ENCODE measurements at places on chromosomes 3 and 15.

DNA sequence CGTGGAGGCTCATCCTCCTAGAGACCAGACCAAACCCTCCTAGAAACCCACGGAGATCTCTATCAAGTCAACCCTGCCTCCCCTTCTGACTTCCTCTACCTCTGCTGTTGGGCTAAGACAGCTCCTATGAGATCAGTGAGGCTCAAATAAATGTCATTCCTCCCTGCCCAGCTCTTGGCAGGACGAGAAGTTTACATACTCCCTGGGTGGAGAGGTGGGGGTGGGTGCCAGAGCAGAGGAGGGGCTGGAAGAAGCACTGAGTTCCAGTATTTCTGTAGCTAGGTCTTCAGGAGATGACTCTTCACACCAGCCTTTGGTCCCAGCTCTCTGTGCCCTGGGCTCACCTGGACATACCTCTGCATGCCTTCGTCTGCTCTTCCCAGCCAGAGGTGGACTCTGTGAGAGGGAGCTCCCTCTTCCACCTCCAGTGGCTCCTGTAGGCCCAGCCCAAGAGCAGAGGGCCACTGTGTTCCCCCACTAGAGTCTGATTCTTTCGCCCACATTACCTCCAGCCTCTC is 42.4 kb upstream of the TLE3 start:
- DNase-seq = no peak

GRCh38 chr15:58165661-58166060 is 27.5 kb downstream of the AQP9 start:
- no peak for DNase-seq

GRCh38 chr3:10344147-10344943 is 23.4 kb upstream of the SEC13 start:
- DNase-seq = peak; percentile 31

- no peak for DNase-seq
Measured at GRCh38 chr3:191283400-191283799, 45.8 kb upstream of the CCDC50 start.

- no peak for DNase-seq
Measured at GRCh38 chr3:151426341-151426657, 34.6 kb downstream of the IGSF10 start.

GRCh38 chr3:106281221-106281620 is 412.4 kb upstream of the CBLB start:
- DNase-seq = no peak

DNA sequence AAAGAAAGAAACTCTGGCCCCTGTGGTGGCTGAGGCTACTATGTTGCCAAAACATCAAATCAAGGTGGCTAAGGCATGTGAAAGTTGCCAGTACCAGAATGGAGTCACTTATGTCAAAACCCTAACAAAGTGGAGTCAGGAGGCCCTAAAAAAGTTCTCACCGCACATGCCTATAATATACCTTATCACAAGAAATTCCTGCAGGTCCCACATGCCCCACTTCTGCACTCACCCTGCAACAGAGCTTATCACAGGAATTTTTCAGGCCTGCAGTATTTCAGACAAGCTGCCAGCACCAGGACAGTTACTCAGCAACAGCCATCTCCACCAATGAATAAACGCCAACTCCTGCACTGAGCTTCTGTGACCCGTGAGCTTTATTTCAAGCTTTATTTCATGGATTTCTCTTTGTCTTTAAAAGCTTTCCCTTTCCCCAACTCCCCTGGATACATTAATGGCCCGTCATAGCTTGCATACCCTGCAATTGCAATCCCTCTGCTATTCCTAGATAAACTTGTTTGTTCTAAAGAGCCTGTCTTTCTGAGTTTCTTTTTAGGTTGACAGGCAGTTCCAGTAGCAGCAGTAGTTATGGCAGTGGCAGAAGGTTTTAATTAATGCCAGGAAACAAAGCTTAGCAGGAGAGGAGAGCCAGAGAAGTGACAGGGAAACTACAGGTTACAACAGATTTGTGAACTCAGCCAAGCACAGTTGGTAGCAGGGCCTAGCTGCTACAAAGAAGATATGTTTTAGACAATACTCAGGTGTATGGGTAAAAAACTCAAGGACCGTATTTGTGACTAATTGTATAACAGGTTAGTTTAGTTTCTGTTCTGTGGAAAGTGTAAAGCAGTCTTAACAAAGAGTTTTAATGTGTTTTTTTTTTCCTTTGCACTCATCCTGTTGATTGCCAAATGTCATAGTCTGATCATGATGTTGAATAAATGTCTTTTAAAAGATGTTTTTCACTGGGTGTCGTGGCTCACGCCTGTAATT is 15.9 kb upstream of the TMEM42 start:
- no peak for DNase-seq

- DNase-seq = no peak
Measured at GRCh38 chr3:52845157-52845556, 10.3 kb upstream of the MUSTN1 start.

- no peak for DNase-seq
Measured at GRCh38 chr15:39926526-39926925, 6.5 kb upstream of the GPR176 start.

GRCh38 chr3:160842021-160843005 is 86.3 kb downstream of the PPM1L start:
- no peak for DNase-seq

GRCh38 chr15:20106026-20106425 is 435.6 kb downstream of the GOLGA6L6 start:
- no peak for DNase-seq

DNA sequence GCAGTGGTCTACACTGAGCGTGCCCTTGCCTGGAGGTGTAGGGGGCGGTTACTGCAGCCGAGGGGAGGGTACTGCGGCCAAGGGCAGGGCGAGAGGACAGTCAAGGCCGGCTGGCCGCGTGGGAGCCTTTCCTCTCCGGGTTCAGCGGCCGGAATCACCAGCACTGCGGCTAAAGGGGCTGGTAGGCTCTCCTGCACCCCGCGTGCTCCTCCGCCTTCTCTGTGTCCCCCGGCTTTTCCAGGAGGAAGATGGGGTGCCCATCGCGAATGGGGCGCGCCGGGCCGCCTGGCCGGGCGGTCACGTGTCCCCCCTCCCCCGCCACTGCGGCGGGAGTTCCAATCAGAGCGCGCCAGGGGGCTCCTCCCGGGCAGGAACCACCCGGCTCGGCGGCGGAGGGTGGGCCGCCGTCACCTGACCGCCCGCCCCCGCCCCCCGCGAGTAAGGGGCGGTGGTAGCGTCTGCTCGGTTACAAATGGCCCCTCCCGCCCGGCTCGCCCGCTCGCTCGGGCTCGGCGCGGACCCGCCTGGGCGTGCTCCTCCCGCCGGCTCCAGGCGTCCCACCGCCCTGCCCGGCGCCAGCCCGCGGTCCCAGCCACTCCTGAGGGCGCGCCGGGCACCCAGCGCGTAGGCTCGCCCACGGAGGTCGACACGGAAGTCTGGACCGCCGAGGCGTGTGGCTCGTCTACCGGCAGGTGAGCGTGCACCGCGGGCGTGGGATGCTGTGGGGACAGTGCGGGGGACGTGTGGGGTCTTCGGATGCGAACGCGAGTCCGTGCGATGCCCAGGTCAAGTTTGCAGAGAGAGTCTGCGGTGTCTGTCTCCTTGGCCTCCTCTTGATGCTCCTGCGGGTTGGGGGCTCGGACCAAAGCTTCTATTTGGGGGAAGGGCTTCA is 242.6 kb upstream of the TOPAZ1 start:
- no peak for DNase-seq

DNA sequence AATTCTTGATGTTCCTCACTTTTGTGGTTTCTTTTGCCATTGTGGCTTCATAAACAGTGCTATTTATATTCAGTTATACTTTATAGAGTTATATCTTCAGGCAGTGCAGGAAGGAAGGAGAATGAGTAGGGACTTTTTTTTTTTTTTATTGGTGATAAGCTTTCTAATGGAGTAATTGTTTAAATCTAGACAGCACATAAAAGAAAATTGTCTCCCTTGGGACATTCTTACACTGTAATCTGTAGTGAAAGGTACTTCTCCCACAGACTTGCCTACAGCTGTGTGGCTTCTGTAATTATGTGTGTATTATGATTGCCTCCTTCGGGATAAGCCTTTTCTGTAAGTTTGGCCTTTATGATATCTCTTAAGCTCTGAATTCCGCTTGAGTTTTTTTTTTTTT is 41.6 kb downstream of the WDR76 start:
- DNase-seq = no peak

- DNase-seq = no peak
Measured at GRCh38 chr15:52682200-52682599, 3.0 kb upstream of the ATOSA start.

DNA sequence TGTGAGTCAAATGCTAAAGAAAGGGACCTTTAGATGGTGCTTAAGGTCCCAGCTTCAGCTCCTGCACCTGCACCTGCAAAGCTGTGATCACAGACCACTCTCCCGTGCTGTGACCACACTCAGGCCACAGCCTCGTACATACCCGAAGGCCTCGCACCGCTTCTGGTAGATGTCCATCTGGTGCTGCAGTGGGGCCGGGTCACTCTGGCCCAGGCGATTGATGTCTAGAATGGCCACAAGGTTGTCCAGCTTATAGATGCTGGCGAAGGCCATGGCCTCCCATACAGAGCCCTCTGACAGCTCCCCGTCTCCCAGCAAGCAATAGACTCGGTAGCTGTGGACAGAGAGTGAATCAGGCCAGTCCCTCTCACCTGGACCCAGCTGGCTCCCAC is 21.0 kb downstream of the TKT start:
- DNase-seq = no peak

GRCh38 chr3:49650637-49651036 is 23.5 kb upstream of the APEH start:
- DNase-seq = no peak

GRCh38 chr15:76912430-76912829 is 7.3 kb upstream of the SCAPER start:
- no peak for DNase-seq

GRCh38 chr3:176937994-176938393 is 259.3 kb downstream of the TBL1XR1 start:
- DNase-seq = no peak

DNA sequence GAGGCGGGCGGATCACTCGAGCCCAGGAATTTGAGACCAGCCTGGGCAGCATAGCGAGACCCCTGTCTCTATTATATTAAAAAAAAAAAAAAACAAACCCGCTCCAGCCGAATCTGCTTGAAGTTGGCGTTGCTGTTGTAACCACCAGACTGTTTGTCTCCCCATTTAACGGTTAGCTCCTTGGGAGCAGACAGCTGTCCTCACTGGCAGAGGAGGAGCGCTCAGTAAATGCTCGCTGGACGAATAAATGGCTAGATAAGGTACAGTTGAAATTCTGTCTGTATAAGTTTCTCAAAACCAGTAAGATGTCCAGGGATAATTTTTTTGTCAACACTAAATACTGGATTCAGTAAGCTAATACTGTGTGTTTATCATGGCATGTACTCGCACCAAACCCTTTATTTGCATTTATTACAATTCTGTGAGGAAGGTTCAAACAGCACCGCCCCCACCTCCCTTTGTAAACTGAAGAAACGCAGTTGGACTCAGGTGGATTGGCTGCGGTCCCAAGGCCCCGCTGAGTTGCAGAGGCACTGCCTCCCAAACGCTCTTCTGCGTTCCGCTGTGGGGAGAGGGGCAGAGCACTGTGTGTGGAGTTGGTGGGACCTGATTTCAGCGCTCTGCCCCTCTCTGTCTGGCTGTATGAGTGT is 1.1 kb downstream of the RCCD1 start:
- DNase-seq = no peak

DNA sequence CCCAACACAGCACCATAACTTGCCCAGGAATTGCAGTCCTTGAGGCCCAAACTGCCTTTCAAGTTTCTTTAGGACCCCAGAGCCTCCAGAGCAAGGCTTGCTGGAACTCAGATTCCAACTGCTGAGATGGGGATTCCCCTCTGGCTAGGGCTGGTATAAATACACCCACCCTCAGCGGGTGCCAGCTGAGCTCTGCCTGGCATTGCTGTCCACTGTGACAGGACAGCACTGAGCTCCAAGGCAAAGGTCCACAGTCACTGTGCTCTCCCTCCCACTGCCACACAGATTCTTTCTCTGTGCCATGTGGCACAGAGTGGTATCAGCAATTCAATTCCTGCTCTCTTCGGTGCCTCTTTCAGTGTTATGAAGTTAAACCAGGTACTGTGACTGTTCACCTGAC is 304.2 kb upstream of the LMCD1 start:
- DNase-seq = no peak

DNA sequence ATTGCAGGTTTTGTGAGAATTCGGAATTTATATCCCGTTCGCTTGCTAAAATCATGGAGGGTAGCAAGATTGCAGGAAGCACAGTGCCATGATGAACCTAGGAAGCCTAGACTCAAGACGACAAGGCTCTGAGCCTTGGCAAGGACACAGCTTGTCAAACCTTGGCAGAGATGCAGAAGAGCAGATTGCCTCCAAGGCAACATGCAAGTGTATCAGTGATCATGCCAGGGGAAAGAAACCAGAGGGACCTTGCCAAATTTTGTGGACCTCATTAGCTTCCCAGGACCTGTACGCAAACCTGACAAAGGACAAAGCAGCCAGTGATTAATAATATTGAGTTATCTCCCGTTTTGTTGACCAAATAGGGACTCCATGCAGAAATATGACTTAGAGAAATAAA is 159.7 kb downstream of the GOLIM4 start:
- no peak for DNase-seq

- no peak for DNase-seq
Measured at GRCh38 chr15:29920515-29920914, 98.2 kb upstream of the TJP1 start.

DNA sequence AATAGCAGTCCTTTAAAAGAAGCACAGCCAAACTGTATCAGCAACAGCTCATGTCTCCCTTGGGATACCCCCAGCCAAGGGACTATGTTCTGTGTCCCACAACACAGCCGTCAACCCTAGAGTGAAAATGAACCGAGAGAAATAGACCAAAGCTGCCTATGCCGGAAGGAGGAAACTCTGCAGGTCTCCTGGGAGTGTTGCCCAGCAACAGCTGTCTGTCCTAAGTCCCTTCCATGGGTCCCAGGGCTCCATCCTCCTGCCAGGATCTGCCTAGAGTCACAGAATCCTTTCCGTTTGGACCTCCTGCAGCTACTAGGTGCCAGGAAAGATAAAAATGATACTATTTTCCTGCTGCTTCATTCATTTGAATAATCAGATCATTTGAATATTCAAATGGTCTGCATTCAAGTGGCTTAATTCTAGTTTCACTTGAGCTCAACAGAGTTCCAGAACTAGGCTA is 53.1 kb downstream of the TRANK1 start:
- DNase-seq = no peak

DNA sequence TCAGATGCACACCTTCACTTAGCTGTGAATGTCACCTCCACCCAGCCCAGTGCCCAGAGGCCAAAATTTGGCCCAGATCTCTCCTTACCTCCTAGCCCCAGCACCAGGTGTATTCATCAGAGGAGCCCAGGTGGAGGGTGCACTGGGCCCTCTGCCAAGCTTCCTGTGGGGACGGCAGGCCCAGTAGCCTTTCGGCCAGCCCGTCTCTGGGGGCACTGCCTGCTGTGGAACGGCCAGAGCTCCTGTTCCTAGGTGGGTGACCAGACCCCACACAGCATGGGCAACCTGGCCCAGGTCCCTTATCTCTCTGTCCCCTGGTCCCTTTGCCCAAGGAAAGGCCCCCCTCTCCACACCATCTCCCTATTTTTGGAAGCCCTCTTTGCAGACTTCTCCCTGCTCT is 67.8 kb downstream of the AAGAB start:
- DNase-seq = no peak

GRCh38 chr3:21226086-21226485 is 524.9 kb downstream of the ZNF385D start:
- no peak for DNase-seq
